T-helper 22 cell (primary cell): ENCODE measurements at places on chromosomes 16 and 17.

GRCh38 chr17:44358066-44358465 is 5.6 kb downstream of the FAM171A2 start:
- DNase-seq = no peak

DNA sequence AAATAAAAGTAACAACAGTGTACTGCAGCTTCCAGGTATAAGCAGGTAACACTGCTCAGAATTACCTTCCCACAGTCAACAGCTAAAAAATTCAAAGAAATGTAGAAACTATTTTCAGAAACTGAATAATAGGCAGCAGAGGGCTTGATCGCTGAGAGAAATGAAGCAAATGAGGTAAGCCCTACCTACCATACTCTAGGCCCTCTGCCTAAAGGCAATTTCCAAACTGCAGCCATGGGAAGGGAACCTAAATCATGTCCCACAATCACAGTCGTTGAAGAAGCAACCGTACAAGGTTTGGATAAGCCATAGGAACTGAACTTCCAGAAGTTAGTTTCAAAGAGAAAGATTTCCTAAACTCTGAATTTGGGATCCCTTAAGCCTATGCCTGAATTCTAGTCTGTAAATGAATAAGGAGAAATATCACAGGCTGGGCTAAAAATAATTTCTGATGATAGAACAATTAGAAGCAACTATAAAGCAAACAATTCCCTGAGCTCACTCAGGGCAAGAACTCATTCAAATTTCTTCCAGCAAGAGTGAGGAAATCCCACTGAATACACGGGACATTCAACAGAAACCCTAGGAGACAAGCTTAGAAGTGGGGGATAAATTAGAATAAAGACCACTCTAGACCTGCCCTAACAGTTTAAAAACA is 24.5 kb downstream of the NCOR1 start:
- no peak for DNase-seq

DNA sequence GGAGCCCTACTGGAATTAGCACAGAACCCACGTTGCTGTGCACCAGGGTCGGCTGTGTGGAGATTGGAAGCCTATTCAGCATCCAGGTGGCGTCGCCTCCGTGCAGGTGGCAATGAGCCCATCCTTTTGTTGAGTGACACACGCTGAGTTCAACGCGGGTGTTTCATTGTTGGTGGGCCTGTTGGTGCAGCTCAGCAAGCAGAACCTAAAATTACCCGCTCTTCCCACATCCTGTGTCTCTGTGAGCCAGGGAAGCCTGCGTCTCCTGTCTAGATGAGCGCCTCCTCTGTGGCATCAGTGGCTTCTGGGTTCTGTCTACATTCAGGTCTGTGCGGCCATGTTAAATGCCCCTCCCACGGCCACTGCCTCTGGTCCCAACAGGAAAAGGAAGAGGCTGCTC is 14.5 kb downstream of the CD2BP2 start:
- no peak for DNase-seq

DNA sequence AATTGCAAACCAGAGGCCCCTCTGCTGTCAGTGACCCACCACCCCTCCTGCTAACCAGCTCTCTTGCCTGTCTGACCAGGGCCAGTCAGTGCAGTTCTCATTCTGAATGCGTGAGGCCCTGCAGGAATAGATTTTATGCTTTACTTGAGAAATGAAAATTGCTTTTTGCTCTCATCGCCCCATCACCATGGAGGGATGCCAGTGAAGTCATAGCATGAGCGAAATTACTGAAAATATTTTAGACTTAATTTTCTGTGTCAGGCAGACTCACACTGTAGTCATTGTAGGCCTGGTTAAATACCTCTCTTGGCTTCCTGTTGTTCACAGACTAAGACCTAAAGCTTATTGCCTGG is 490.5 kb upstream of the CDH5 start:
- no peak for DNase-seq

DNA sequence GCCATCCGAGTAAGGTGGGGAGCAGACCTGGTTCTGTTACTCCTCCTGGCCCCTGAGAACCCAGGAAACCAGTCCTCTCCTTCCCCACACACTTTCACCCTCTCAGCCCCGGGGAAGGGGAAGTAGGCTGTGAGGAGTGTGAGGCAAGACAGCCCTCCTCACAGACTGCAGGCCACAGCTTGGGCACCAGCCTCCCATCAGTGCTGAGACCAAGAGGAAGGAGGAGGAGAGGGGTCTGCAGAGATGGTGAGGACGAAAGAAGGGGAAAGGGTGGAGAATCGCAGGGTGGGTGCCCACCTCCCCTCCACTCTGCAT is 7.0 kb downstream of the G6PC3 start:
- no peak for DNase-seq

DNA sequence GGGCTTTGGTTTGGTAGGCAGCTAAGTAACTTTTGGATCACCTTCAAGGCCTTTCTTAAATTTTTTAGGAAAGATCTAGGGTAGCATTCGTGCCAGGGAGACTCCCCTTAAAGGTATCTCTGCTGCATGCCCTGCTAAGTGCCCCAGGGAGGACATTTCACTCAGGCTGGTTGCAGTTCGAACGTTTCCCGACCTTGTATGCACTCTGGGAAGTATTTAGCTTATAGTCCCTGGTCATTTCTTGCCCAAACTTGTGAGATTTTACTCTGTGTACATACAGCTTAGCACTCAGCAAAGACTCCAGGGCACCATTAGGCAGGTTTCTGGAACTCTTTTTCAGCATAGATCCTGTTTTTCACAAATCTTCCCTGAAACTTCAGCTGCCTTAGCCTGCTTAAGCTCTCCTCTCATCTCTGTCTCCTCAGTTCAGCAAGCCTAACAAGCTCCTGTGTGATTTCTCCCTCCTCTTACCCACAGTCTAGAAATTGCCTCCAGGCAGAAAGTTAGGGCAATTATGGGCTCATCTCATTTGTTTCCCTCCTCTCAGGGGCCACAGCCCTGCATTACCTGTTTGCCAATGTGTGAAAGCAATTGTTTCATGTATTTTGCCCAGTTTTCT is 84.6 kb downstream of the MRTFB start:
- no peak for DNase-seq

GRCh38 chr17:1003972-1004768 is 7.2 kb downstream of the TIMM22 start:
- no peak for DNase-seq

GRCh38 chr16:11675561-11676511 is 7.6 kb downstream of the SNN start:
- no peak for DNase-seq

- DNase-seq = no peak
Observed at GRCh38 chr17:32896647-32897258, 19.8 kb upstream of the MYO1D start.

DNA sequence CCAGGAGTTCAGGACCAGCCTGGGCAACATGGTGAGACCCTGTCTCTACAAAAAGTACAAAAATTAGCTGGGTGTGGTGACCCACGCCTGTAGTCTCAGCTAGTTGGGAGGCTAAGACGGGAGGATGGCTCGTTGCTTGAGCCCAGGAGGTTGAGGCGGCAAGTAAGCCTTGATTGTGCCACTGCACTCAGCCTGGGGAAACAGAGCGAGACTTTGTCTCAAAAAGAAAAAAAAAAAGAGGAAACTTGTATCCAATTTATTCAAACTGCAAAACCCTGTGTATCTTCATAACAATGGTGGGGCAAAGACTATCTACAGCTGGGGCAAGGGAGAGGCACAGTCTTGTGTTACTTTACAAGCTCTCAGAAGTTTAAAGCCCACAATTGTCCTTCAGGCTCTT is 21.5 kb downstream of the GRB7 start:
- no peak for DNase-seq

DNA sequence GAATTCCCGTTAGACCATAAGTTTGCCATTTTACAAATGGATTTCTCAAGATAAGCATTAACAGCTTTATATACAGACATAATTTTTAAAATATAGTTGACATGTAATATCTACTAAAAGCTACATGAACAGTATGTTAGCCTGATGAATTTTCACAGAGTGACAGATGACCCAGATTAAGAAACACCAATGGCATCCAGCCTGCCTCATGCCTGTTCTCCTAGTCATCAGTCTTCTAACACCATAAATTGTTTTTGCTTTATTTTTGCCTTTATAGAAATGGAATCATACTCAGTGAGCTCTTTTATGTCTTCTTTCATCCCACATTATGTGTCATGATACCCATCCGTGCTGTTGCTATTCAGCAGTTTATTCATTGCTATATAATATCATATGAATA is 80.0 kb downstream of the ATF7IP2 start:
- DNase-seq = no peak

DNA sequence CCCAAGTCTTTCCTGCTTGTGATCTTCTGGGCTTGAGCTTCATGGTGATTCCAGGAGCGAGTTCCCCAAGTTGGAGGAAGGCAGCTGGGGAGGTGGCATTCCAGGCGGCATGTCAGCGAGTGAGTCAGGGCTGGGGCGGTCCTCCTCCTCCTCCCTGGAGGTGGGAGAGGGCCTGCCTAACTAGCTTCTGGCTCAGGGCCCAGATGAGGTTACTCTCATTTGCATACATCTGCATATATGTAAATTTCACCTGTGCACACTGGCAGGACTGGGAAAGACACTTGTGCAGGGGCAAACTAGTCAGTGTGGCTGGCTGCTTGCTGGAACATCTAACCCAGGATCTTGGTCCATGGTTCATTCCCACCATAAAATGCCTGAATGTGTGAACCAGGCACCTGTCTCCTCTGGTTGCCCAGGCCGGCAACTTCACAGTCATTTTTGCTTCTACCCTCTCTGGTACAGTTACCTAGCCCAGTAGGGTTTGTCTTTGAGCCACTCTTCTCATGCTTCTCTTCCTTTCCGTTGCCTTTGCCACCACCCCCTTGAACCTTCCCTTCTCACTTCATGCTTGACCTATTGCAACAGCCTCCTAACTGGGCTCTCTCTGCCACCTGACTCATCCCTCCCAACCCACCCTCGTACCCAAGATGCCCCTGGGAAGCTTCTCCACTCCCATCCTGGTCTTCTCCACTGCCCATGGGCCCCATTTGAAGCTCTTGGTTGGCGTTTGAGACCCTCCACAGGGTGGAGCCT is 9.6 kb upstream of the DLX4 start:
- no peak for DNase-seq

- DNase-seq = no peak
Observed at GRCh38 chr17:35870906-35871819, 2.5 kb upstream of the HEATR9 start.

DNA sequence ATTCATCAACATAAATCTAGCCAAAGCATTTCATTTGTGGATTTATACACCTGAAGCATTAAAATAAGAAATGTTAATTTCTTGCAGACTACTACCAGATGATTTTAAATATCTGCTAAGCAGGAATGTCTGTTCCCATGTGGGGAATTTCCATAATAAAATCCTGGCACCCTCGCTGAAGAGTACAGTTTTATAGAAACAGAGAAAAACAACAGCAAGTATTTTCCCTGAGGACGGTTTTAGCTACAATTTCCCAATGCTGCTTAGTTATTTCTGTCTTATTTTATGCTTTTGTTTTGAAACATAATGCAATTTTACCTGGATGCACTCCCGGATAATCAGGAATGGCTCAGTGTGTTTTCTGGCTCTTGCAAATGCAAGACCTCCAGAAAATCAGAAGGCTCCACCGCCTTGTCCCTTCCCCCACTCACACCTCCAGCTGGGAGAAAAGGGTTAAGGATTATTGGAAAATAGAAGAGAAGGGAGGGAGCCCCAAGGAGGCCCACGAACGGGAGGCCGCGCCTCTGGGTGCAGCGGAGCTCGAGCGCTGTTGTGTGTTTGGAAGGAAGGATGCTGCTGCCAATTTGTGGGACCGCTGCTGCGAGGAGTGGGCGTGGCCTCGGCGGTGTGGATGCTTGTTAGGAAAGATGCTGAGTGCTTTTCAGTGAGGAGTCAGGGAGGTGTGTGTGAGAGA is at the start of gene CNTNAP4:
Gene CNTNAP4 (plus strand): TSS at position 657 of the 694 bp plus-strand sequence. CDS start 262 bp downstream, outside the sequence.
- no peak for DNase-seq

DNA sequence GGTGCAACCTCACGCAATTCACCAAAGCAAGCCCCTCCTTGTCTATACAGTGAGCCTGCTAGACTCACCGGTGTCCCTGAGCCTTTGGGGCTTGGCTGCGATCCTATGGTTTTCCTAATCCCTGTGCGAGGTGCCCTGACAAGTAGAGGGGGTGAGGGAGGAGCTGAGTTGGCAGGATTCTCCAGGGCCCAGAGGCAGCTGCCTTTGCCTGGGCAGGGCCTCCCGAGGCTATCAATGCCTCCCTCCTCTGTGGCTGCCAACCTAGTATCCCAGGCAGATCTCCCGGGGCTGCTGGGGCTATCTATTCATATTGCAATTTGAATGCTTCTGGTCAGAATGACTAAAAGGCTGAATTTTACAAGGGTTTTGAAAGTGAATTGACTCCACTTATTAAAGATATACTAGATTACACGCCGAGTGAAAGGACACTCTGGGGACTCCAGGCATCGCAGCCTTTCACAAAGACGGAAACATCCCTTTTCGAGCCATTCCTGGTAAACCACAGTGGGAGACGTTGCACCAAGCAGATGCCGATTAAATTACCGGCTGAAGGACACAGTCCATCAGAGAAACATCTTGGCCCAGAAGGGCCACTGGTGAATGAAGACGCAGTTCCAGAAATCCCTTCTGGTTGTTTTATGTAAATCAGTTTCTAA is 11.3 kb upstream of the PITPNM3 start:
- DNase-seq = no peak

- DNase-seq = no peak
Observed at GRCh38 chr16:55083052-55083451, 152.4 kb downstream of the IRX5 start.

- no peak for DNase-seq
Observed at GRCh38 chr17:8822401-8823035, 23.4 kb upstream of the MFSD6L start.

DNA sequence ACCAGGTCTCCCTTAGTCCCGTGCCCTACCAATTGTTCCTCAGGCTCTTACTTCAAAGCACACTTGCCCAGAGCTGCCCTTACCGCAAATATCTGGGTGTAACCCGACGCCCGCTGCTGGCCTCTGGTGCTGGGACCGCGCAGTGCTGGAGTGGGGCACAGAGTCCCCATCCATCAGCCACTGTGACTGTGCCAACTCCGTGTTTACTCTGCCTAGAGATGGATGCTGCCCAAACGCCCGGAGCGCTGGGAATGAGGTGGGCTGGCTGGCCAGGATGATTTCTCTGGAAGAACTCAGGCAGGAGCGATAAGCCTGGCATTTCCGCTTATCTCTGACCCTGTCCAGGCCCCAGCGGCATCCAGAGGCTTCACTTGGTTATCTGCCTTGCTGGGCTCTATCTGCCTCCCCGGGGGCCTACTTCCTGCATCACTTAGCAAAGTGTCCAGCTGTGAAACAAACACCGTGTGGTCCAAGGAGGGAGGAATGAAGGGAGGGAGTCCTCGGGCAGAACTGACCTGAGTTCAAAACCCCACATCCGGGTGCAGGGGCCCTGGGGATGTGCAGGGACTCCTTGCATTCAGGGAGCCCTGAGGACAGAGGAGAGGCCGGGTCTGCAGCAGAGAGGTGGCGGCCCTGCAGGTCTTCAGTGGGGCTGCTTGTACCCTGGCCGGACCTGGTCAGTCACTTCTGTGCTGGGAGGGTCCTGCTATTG is 9.4 kb upstream of the MYLK3 start:
- no peak for DNase-seq
